ENCODE measurements at places on chromosomes 2 and 18.

GRCh38 chr2:147758821-147759220 is 86.0 kb upstream of the ACVR2A start:
- no peak for DNase-seq

DNA sequence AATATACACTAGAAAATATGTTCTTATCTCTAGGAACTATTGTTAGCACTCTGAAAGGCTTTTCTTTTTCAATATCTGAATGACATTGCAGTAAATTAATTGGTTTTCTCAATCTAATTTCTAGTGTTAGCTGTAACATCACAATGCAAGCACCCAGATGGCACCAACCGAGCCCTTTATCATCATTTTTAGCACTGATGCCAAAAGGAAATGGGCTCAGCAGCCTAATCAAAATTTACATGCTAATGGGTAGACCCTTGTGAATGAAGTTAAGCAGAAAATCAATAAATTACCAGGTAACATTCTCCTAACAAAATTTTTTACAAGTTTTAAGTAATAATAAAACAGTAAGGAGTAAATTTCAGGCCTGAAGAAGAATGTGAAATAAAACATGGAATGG is 53.5 kb upstream of the PGAP1 start:
- no peak for DNase-seq

DNA sequence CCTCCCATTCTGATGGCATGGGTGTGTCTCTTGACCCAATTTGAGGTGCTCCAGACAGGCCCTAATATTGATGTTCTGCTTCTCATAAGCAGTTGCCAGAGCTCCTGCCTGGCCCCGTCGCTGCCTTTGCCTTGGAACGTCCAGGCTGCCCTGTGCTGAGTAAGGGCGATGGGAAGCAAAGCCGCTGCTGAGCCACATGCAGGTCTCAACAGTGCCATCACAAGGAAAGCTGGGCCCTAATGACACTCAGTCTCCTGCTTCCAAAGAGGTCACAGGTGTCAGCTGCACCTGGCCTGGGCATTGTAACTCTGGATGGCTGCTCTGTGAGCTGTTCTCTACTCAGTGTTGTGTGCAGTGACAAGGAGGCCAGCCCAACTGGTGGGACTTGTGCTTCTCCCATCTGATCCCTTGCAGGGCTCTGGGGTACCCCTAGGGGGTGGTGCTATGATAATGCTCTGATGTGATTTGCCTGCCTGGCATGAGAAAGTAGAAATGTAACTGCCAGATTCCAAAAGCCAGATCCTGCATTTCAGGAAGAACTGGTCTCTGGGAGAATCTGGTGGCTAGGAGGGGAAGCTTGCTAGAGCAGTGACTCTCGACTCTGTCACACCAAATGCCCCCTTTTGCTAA is 8.7 kb downstream of the TTC39C start:
- DNase-seq = no peak

DNA sequence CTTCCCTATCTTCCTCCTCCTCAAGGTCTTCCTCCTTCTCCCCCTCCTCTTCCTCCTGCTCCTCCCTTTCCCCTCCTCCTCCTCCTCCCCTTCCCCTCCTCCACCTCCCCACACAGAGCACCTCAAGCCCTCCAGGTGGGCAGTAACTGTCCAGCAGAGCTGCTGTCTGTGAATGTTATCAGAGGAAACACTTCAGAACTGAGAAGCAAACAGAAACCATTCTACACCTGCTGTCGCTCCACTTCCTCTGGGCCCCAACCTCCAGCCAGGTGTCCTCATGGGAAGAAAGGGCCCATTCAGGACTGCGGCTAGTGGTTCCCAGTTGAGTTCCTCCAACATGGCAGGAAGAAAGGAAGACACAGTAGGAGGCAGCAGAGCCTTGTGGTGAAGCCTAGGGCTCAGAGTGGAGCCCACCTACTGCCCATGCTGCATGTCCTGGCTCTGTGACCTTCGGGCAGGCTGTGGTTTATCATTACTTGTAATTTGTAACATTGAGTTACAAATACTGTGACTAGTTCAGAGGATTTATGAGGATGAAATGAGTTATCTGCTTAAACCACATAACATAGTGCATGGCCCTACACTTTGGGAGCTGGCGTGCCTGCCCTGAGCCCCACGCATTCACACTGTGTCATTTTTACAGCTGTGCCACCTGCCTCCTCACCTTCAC is 165.9 kb upstream of the ID2 start:
- no peak for DNase-seq

DNA sequence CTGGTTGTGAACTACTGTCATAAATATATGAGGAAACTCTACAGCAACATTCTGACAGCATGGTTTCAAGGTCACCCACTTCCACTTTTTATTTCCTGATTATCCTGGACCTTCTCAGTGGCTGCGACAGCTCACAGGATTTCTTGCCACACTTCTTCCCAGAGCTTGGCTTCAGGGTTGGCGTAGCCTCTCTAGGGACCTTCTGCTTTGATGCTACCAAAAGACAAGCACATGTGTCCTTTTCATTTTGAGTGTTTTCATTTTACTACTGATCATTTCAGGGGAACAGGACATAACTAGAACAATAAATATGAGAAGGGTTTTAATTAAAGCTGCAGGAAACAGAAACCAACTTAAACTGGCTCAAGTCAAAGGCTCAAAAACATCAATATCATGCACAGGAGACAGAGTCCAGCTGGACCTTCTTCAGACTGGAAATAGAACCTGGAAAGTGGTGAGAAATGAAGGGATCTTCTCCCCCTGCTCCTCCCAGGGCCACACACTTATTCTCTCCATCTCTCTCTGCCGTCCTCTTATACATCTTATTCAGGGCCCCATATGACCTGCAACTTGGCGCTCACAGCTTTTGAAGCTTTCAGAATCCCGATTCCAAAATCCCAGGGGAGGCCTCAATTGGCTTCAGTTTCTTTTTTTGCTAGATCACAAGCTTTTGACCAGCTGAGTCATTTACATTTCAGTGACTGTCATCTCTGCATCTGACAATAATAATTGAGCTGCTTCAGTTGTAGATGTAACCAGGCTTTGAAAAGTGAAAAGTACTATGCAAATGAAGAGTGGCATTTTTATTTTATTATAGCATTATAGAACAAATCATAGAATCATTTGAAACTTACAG is 9.7 kb downstream of the VIT start:
- no peak for DNase-seq

GRCh38 chr2:7083580-7084509 is 166.6 kb downstream of the RNF144A start:
- DNase-seq = peak; percentile 60

- DNase-seq = no peak
These were observed 65.7 kb upstream of the EPHA4 start for GRCh38 chr2:221637851-221638250.

GRCh38 chr18:27556741-27557140 is 371.6 kb upstream of the CHST9 start:
- DNase-seq = no peak

- no peak for DNase-seq
These were observed 31.6 kb downstream of the PCBP1 start for GRCh38 chr2:70118798-70119454.

DNA sequence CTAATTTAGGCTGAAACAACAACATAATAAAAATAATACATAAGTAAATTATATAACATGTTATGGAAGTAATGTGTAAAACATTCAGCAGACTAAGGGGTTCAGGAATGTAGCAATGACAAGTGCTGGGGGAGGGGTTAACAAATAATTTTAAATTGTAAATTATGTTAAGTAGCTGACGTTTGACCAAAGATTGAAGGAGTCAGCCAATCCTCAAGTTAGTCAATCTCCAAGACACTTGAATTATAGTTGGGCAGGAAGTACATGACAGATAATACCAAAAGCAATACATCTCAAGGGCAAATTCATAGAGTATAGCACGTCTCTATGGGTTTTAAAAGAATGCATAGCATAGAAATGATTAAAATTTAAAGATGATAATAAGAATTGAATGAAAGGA is 89.1 kb downstream of the KCNH7 start:
- DNase-seq = no peak

DNA sequence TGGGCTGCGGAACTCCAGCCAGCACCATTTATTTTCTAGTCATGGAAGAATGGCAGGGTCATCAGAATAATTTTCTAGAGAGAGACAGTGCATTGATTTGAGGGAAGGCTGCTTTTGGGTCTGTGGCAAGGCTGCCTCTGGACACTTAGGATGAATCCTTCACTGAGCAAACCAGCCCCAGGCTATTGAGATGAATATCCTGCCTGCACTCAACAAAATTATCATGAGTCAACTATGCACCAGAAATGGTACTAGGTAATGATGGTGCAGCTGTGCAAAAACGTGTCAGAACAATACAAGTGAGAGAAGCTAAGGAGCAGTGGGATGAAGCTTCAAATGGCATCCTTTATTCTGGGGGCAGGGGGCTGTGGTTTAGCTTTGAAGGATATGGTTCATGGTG is 115.8 kb downstream of the SPHKAP start:
- DNase-seq = no peak

- no peak for DNase-seq
These were observed 43.7 kb downstream of the MEX3C start for GRCh38 chr18:51153659-51154371.

DNA sequence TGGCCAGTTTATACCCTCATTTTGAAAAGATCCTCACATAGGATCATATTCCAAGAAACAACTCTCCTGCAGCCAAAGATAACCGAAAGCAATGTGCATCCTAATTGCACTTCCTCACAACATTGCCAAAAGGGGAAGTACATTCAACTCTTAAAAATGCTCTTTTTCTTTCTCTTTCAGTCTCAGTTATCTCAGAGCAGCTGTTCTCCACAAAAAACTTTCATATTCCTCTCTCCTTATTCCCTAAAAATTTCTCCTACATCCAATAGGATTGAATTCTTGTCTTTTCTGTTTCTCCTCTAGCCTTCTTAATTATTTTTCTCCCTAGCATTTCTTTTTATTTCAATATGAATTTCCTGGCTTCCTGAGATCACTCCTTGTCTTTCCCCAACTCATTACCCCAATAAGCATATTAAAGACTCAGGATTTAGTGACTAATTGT is 7.4 kb upstream of the VRK2 start:
- DNase-seq = no peak

GRCh38 chr2:71505086-71505769 is 51.9 kb downstream of the DYSF start:
- DNase-seq = no peak

- no peak for DNase-seq
These were observed 72.2 kb upstream of the THUMPD2 start for GRCh38 chr2:39851251-39851650.

GRCh38 chr2:41387519-41387918 is 660.3 kb upstream of the PKDCC start:
- no peak for DNase-seq

- no peak for DNase-seq
These were observed 16.0 kb downstream of the INSIG2 start for GRCh38 chr2:118103951-118104940.

GRCh38 chr2:85823951-85824350 is 64.8 kb downstream of the ST3GAL5 start:
- DNase-seq = no peak

DNA sequence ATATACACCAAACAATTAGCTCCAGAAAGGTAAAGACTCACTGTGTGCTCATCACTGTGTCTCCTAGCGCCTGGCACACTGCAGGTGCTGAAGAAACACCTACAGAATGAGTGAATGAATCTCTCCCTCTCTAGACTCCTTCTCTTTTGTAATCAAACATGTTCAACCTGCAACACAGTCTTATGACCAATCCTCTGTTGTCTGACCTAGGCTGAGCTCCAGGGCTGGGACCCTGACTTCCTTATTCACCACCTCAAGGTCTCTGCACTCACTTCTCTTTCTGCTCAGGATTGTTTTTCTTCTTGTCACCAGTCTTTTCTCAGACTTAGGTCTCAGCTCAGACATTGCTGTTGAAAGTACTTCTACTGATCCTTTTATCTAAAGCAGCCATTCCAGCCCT is 9.8 kb downstream of the CKAP2L start:
- DNase-seq = no peak

GRCh38 chr2:143229411-143229810 is 100.2 kb downstream of the ARHGAP15 start:
- DNase-seq = no peak

DNA sequence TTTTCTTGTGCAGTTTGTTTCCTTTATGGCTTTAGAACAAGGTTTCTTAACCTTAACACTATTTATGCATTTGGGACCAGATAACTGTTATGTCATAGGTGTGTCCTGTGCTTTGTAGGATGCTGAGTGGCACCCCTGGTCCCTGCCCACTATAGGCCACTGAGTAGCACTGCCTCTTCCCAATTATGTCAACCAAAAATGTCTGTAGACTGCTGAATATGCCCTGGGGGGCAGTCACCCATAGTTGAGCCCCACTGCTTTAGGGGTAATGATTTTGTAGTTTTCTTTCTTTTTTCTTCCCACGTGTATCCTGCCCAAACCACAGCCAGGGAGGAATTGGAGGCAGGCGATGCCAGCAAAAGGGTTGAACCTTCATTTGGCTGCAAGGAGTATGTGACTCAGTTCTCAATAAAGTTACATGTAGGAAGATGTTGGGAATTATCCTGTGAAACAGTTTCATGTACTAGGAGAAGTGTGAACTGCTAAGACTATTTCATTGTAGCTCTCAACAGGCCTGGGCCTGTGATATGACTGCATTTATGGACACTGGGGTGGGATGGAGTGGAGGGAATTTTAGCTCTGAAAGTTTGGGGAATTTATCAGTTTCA is 65.7 kb downstream of the FMNL2 start:
- no peak for DNase-seq

GRCh38 chr18:58525517-58525916 is 103.4 kb downstream of the ALPK2 start:
- DNase-seq = no peak

DNA sequence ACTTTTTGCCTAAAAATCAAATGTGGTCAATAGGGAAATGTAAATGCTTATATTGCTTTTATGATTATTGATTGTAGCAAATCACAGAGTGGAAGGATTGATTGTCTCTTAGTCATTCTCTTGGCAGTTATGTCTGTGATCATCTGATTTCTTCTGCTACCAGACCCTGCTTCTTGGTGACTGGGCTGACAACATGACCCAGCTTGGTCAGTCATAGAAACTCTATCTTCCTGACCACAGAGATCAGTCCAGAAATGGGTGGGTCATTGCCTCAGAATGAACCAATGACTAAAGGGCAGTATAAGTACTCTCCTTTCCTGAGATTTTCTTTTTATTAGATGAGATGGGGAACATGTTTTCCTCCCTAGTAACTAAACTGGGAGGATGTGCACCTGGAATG is 87.6 kb downstream of the MAIP1 start:
- DNase-seq = no peak

DNA sequence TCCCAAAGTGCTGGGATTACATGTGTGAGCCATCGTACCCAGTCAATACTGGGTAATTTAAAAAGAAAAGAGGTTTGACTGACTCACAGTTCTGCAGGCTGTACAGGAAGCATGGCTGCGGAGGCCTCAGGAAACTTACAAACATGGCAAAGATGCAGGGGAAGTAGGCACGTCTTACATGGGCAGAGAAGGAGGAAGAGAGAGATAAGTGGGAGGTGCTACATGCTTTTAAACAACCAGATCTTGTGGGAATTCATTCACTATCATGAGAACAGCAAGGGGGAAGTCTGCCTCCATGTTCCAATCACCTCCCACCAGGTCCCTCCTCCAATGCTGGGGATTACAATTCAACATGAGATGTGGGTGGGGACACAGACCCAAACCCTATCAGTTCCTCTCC is 192.5 kb downstream of the ATAD2B start:
- no peak for DNase-seq

GRCh38 chr18:3340682-3341097 is 78.8 kb downstream of the MYL12B start:
- DNase-seq = peak; percentile 19

Measured in LoVo (cell line).